MG63 (cell line): ENCODE measurements at places on chromosomes 6 and 20. TPM values are rescaled to one million over a fixed set of nuclear protein-coding genes. Genes with fewer than 3 reads are reported as not detected.

GRCh38 chr6:50816947-50817645, 1.6 kb upstream of the TFAP2B start:
- no peak for DNase-seq

DNA sequence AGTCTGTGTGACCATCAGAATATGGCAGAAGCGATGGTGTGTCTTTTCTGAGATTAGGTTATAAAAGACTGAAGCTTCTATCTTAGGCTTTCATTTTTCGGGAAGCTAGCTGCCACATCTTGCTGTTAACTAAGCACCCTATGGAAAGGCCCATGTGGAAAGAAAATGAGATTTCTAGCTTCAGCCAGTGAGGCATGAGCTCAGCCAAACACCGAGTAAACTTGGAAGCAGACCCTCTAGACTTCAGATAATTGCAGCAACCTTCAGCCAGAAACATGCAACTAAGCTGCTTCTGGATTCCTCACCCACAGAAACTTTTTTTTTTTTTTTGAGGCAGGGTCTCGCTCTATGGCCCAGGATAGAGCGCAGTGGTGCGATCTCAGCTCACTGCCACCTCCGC, 20.6 kb downstream of the LOC128125822 start:
- no peak for DNase-seq

GRCh38 chr6:34709386-34709785, 12.8 kb upstream of the ILRUN start:
- peak; percentile 84 for DNase-seq

DNA sequence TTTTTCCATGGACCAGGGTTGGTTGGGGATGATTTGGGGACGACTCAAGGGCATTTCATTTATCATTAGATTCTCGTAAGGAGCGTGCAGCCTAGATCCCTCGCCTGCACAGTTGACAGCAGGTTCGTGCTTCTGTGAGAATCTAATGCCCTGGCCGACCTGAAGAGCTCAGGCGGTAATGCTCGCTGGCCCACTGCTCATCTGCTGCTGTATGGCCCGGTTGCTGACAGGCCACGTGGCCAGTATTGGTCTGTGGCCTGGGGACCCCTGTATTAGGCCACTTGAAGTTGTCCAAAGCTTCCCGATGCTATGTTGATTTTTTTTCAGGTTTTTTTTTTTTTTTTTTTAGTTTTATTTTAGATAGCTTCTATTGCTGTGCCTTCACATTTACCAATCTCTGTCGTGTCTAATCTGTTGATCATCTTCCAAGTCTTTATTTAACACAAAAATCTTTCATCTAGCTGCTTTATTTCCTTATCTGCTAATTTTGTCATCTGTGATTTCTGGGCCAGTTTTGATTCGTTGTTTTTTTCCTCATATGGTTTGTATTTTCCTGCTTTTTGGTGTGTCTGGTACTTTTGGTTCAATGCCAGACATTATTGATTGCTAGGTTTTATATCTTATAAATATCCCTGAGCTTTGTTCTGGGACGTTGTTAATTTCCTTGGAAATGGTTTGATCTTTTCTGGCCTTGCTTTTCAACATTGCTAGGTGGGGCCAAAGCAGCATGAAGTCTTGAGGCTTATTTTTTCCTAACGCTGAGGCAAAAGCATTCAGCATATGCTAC, 41.1 kb downstream of the DYNLT1 start:
- no peak for DNase-seq

- peak; percentile 88 for DNase-seq
These were observed 2.1 kb downstream of the RAET1E start for GRCh38 chr6:149895833-149896271.

DNA sequence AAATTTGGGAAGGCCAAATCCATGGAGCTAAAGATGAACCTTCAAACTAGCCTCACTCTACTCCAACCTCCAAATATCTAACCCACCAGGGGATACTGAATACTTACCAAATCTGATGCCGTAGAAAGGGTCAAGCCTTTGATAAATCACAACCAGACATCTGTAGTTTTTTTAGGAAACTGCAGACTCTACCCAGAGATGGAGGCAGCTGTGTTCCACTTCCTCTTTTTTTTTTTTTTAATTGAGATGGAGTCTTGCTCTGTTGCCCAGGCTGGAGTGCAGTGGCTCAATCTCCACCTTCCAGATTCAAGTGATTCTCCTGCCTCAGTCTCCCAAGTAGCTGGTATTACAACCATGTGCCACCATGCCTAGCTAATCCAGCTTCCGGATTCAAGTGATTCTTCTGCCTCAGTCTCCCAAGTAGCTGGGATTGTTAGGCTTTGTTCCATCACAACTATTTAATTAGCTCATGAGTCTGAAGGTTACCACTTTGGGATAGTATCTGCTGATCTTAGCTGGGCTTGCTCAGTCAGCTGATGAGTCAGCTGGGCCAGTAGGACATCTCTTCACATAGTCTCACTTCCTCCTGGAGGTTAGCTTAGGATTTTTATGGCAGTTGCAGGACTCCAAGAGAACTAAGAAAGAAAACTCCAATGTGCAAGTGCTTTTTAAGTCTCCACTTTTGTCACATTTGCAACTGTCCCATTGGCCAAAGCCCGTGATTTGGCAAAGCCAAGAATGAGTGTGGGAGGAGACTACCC, 13.3 kb downstream of the FRK start:
- no peak for DNase-seq

GRCh38 chr6:136609873-136610706, 59.9 kb upstream of the MAP7 start:
- peak; percentile 90 for DNase-seq

- no peak for DNase-seq
These were observed 598.2 kb upstream of the MAP3K7 start for GRCh38 chr6:91185072-91185471.

GRCh38 chr6:7463785-7464184, 74.2 kb downstream of the RIOK1 start:
- DNase-seq: no peak

Gene KCNK16
- not detected in 2 replicates for total RNA-seq

Gene MYH7B
- not detected in 2 replicates for total RNA-seq

Gene PI3
- not detected in 2 replicates for total RNA-seq

Gene OLIG3
- not detected in 2 replicates for total RNA-seq

Gene SAMD5
- 5.5 and 12.4 TPM in 2 replicates for total RNA-seq

Gene METTL24
- total RNA-seq: not detected in 2 replicates

Gene DAAM2
- total RNA-seq: 0.32 TPM in 1 of 2 replicates, not detected in the other
